NCI-H226 (cell line): ENCODE measurements at places on chromosomes 6 and 20.

- DNase-seq, result no peak
Observed at GRCh38 chr6:42689371-42689770, 33.0 kb downstream of the PRPH2 start.

GRCh38 chr20:22106308-22106938 is 401.0 kb downstream of the PAX1 start:
- no peak for DNase-seq

- peak; percentile 50 for DNase-seq
Observed at GRCh38 chr20:38692436-38693411, 31.6 kb upstream of the SLC32A1 start.

- DNase-seq, result no peak
Observed at GRCh38 chr6:47836639-47837038, 54.8 kb downstream of the OPN5 start.

DNA sequence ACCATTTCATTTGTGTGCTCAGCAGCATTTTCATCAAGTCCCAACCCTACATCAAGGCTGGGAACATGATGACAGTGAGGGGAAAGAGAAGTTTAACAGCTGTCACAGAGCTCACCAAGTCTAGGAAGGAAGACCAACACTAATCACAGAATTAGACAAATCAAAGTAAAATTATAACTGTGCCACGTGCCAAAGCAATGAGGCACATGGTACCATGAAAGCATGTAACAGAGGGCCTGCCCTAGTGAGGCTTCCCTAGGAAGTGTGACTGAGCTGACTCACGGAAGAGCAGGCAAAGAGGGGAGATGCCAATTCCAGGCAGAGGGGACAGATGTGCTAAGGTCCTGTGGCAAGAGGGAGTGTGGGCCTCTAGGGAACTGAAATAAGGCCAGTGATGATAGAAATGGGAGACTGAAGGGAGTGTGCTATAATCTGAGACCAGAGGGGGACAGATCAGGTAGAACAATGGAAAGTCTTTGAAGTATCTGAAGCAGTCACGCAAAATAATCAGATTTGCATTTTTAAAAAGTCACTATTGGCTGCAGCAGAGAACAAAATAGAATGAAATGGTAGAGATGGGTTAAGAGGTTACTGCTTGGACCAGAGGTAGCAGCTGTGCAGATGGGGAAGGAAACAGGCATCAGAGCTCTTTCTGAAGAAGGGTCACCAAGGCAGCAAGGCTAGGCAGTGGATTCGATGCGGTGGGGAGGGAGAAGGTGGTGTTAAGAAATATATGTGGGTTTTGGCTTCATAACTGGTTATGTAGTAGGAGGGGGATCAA is 86.8 kb downstream of the GPR6 start:
- no peak for DNase-seq

DNA sequence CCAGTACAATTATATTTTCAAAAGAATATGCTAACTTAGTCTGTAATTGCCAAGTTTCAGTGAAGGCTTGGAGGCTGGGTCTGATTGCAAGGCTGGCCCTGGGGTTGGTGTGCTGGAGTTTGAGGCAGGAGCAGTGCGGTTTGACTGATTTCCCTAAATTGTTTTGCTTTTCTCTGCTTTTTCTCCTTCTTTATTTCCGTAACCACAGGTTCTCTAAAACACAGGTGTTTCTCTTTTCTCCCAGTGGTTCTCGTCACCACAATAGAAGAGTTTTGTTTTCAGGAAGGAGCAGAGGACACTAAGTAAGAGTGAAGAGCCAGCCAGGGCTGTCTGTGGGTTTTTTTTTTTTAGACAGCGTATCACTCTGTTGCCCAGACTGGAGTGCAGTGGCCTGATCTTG is 8.2 kb upstream of the SNX9 start:
- no peak for DNase-seq

- no peak for DNase-seq
Observed at GRCh38 chr6:40588480-40588879, 1.3 kb upstream of the LRFN2 start.

DNA sequence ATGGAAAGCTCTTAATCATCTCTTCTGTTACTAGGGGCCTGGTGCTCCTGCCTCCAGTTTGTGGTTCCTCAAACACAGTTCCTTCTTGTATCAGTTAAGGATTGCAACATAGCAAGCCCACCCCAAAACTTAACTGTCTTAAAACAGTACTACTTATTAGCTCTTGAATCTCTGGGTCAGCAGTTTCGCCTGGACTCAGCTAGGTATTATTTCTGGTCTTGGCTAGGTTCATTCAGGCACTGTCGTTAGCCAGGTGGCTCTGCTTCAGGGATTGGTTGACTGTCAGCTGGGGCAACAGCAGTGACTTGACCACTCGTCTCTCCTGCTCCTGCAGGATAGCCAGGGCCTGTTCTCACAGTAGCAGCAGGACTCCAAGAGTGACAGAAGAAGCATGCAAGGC is 30.0 kb upstream of the RALY start:
- DNase-seq, result no peak

- no peak for DNase-seq
Observed at GRCh38 chr20:40173872-40174271, 515.2 kb downstream of the MAFB start.

- peak; percentile 65 for DNase-seq
Observed at GRCh38 chr20:36808317-36809257, 35.0 kb upstream of the DSN1 start.
